ENCODE measurements at places on chromosomes 1 and 21.

- DNase-seq = no peak
Measured at GRCh38 chr1:112386731-112387346, 9.2 kb upstream of the CTTNBP2NL start.

DNA sequence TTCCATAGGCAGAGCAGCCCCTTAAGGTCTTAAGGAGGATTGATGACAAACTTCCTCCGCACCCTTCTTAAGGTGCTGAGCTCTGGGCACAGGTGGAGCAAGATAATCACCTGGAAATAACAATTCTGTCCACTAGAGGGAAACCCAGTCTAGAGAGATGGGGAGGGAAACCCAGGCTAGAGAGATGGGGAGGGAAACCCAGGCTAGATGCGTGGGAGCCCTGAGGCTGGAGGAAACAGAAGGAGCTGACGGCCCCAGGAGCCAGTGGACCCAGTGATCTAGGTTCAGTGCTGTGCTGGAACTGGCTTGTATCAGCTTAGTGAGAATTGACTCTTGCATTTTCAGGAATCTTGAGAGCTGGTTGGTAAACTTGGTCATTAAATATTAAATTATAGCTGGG, 17.8 kb upstream of the MYCL start:
- peak; percentile 23 for DNase-seq

DNA sequence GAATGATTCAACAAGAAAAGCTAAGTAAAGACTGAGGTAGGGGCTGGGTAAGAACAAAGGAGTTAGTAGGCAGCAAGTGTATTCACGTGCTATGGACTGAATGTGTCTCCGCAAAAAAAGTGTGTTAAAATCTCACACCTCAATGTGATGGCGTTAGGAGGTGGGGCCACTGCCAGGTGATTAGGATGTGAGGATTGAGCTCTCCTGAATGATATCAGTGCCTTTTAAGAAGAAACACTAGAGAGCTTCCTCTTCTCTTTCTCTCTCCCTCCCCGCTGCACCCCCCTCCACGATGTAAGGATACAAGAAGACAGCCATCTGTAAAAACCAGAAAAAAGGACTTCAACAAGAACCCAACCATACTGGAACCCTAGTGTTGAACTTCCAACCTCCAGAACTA, 396.1 kb upstream of the PLXNA2 start:
- DNase-seq = no peak

DNA sequence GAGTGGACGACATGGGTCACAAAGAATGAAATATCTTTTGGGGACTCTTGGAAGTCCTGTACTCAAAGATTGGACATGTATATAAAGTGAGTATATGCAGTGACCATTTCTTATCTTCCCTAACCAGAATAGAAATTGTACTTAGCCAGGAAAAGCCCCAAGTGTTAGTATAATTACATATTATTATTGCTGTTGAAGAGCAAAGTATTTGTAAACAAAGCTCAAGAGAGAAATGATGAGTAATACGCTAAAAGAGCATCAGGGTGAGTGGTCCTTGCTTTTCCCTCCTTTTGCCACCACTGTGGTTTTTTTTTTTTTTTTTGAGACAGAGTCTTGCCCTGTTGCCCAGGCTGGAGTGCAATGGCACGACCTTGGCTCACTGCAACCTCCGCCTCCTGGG, 6.4 kb upstream of the CGN start:
- DNase-seq = no peak

DNA sequence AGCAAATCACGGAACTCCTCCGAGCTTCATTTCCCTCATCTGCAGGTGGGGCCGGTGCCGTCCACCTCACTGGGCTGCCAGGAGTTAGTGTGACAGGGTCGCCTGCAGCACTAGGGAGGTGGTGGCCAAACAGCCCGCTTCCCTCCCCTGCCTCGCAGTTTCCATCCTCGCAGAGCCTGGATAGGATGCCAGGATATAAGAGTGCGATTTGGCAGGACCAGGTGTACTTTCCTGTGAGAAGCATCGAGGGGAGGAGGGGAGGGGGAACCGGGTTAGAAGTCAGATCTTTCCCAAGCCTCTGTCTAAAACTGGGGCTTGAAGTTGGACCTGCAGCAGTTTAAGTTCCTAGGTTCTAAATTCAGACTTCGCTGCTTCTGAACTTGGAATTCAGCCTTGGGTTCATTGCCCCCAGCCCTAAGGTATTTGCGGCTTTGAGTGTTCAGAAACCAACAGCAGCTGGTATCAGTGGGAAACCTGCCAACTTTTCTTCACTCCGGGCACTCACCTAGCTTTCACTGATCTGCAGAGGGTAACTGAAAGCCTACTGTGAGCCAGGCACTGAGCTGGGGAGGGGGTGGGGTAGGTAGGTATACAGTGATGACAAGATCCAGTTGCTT, 1.7 kb upstream of the JUN start:
- peak; percentile 7 for DNase-seq

- DNase-seq = no peak
Measured at GRCh38 chr1:246279402-246279801, 227.7 kb downstream of the SMYD3 start.

GRCh38 chr1:201149400-201149799, 4.9 kb downstream of the TMEM9 start:
- DNase-seq = no peak

- DNase-seq = no peak
Measured at GRCh38 chr1:68175621-68176398, 56.5 kb downstream of the WLS start.
